ENCODE measurements at places on chromosomes 4 and X.

GRCh38 chr4:12911750-12912358 lies 572.3 kb downstream of the RAB28 start:
- no peak for DNase-seq

GRCh38 chr4:43332052-43332425 lies 439.5 kb downstream of the GRXCR1 start:
- no peak for DNase-seq

- no peak for DNase-seq
Observed at GRCh38 chr4:54659749-54660535, 2.2 kb downstream of the KIT start.

DNA sequence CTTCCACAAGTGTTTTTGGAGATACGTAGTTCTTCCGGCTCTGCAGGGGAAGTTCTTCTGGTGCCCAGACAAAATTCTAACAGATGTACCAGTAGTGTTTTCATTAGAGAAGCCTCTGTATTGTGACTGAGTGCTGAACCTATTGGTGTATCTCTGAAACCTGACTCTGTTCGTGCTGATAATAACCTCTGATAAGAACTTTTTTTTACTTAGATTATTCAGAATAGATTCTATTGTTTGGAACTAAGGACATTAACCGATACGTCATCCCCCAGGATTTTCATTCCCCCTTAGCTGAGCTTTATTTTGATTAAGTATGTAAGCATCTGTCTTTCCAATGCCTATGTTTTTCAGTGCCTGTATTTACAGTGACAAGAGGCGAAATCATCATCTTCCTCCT lies 362.9 kb downstream of the PDGFC start:
- DNase-seq, result no peak

DNA sequence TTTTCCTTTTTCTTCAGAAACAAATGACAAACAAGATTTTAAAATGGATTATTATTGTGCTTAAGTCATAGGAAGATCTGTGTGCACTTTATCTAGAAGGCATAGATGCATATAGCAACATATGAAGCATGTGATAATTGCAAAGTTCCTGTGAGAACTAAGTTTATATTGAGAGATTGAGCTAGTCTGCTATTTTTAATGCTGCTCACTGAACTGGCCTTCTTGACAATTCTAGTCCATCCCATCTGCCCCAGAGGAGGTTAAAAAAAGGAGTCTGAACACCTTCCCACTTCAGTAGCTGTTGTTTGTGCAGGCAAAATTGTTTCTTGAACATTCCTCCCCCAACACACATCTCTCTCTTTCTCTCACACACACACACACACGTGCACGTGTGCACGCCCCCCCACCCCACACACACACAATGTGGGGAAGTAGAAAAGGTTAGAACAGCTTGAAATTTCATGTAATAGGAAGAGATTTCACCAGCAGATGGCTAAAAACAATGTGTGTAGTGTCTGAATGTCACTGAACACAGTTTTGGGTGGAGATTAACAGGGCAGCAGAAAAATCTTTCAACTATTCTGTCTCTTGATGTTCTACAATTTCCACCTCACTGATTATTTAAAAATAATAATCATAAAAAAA lies 108.0 kb downstream of the GPM6A start:
- DNase-seq, result no peak
